ENCODE measurements at places on chromosomes 5 and 9.
A peak's percentile ranks its signal among the peaks of the same experiment; 100 is the strongest.

GRCh38 chr5:60362158-60362557 is 337.8 kb downstream of the DEPDC1B start:
- DNase-seq = no peak

GRCh38 chr9:98185021-98185567 is 7.3 kb downstream of the CORO2A start:
- no peak for DNase-seq

DNA sequence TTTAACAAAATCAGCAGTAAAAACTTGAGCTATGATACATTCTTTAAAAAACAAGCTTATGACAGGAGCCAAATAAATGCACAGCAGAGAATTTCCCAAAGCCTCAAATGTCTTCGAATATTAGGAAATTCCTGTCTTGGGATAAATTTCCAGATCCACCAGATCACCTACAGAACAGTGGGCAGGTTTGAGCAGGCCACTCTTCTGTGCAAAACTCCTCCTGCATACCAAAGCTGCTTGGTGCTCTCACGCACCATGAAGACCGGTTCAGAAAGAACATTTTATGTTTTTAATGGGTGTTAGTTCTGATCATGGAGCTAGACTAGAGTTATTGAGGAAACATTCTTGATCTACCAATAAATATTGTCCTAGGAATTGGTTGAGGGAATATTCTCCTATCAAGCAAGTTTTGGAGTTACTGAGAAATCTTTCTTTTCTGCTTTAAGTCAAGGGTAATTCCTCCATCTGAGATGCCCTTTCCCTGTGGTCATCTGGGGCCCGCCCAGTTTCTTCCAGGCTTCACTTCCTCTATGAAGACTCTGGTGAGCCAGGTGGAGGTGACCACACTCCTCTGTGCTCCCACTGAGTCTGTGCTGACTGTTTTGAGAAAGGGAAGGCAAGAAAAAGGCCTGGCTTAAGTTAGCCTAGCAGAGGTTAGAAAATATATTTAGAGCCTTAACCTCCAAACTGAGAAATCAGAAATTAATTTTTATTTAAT is 17.9 kb downstream of the TNFSF15 start:
- no peak for DNase-seq

- DNase-seq = no peak
Measured at GRCh38 chr9:382383-382782, 167.7 kb downstream of the DOCK8 start.

DNA sequence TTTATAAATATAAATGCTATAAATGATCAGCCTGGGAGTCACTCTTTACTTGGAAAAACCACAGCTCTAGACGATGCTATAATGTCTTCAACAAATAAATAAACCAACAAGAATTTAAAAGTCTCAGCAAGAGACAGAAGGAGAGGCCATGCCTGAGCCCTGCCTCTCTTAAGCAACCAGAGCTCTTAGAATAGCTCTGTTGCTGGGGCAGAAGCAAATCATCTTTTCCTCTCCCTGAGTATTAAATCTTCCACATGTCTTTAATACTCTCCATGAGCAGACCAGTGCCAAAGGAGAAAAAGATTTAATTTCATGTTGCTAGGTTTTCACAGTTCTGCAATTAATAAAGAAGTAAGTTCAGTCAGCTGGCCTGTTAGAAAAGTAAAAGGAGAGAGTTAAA is 408.0 kb upstream of the SLC30A5 start:
- DNase-seq = no peak

DNA sequence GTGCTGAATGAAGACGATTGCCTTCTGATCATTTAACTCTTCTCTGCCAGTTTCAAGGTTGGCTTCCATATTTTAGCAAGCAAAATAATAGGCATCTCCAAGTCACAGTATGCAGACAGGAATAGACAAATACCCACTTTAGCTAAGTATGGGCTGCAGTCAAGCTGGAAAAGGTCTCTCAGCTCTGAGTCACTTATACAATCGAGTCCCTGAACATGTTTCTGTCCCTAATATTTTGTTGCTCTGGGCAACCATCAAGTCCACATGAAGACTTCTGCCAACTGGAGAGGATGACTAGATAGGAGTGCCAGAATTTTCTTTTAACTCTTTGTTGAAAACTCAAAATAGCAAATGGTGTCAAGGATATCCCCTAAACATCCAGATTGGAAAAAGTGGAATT is 575.3 kb downstream of the RAB3C start:
- no peak for DNase-seq

GRCh38 chr9:114416290-114416689 is 28.5 kb upstream of the AKNA start:
- DNase-seq = no peak

- DNase-seq = no peak
Measured at GRCh38 chr5:179343719-179344430, 1.4 kb downstream of the ADAMTS2 start.

- DNase-seq = no peak
Measured at GRCh38 chr5:1062761-1063568, 48.9 kb downstream of the SLC12A7 start.

DNA sequence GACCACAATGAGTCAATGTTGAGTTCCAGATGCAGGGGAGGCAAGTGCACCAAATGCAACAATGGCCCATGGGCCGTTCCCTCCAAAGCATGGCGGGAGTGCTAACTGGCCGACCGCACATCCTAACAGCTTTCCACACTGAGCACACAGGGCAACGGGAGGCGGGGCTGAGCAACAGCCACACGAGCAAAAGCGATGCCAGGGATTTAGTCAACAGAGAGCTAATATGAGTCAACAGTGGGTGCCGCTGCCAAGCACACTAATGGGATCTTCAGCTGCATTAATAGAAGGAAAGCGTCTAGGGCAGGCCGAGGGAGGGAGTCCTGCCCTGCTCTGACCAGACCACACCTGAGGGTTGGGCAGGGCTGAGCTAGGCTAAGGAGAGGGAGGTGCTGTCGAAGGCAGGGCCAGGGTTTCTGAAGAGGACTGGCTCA is 4.6 kb downstream of the EPB41L4B start:
- peak; percentile 47 for DNase-seq

DNA sequence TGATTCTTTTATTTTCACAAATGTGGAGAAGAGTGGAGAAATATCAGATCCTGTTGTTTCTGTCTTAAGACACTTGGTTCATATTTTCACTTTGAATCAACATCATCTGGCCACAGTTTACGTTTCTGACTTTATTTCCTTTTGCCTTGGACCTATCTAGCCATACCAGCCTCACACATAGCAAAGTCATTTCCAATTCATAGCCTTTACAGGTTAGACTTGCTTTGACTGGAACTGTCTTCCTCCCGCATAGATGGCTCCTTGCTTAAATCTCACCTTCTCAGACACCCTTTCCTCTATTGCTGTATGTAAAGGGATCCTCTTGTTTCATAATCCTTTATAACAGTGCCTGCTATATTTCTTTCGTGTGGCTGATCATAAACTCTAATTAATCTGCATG is 297.8 kb downstream of the SH3GL2 start:
- DNase-seq = no peak

- no peak for DNase-seq
Measured at GRCh38 chr9:95927271-95928004, 51.9 kb downstream of the ERCC6L2 start.

- DNase-seq = no peak
Measured at GRCh38 chr5:136080113-136080482, 51.3 kb downstream of the TGFBI start.

DNA sequence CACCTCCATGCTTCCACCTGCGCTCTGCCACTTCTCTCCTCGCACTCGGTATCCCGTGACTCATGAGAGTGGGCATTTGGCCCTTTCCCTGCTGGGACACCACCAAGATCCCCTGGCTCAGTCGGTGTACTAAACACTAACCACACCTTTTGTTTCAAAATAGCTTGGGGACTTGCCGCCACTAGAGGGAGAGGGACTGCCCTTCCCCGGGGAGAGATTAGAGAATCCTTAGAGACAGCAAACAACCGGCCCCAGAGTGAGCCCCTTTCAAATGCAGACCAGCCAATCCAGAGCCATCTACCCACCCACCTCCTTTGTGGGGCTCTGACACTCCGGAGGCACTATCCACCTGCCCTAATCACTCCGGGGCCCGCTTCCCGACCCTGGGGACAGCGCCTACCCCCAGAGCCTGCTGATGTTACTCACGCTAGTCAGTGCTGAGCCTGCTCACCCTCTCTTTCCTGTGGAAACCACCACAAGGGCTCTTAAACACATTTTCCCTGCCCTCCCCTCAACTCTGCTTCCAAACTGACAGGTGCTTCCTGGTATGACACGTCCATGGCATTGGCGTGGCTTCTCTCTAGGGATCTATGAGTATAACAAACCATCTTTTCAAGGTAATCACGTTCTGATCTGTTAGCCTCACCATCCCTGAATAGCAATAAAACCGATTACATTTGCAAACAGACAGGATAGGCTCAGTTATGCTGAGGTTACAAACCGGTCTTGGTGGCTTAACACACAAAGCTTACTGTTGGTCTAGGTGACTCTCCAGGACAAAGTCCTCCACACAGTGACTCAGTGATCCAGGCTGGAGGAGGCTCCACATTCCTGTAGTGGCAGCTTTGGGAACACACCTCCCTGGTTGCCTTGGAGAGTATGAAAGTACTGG is 180.1 kb upstream of the MVB12B start:
- no peak for DNase-seq

- no peak for DNase-seq
Measured at GRCh38 chr9:104997536-104997935, 69.6 kb upstream of the ABCA1 start.

- DNase-seq = no peak
Measured at GRCh38 chr5:74322944-74323343, 317.6 kb downstream of the ENC1 start.

- DNase-seq = peak; percentile 27
Measured at GRCh38 chr5:56164376-56164775, 68.8 kb downstream of the ANKRD55 start.

DNA sequence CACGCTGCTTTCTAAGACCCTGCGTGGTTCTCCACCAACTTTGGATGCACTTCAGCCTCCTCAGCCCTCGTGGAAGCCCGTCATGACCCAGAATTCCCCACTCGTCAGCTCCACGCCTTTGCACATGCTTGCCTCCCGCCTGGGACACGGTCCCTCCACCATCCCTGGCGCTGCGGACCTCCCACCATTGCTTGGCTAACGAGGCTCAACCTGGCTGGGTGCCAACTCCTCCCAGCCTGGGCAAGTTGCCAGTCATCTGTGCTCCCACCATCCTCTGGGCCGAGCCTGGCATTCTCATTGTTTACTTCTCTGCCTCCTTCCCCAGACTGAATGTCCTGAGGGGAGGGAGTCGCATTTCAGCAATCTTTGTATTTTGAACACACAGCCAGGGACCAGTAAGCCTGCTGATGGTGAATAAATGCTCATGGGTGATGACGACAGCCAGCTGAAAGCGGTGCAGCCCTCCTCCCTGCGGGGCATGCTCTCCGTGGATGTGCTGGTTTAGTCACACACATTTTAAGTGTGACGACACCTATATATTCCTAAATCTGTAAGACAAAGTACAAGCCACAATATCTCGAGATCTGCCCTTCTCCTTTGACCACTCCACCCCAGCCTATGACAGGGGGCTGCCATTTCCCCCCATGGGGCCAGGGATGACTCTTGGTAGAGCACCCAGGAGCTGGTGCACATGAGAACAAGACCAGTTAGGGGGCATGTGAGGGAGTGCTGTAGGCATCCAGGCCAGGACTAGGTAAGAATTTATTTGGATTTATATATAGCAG is 37.6 kb downstream of the ANKRD33B start:
- peak; percentile 89 for DNase-seq

DNA sequence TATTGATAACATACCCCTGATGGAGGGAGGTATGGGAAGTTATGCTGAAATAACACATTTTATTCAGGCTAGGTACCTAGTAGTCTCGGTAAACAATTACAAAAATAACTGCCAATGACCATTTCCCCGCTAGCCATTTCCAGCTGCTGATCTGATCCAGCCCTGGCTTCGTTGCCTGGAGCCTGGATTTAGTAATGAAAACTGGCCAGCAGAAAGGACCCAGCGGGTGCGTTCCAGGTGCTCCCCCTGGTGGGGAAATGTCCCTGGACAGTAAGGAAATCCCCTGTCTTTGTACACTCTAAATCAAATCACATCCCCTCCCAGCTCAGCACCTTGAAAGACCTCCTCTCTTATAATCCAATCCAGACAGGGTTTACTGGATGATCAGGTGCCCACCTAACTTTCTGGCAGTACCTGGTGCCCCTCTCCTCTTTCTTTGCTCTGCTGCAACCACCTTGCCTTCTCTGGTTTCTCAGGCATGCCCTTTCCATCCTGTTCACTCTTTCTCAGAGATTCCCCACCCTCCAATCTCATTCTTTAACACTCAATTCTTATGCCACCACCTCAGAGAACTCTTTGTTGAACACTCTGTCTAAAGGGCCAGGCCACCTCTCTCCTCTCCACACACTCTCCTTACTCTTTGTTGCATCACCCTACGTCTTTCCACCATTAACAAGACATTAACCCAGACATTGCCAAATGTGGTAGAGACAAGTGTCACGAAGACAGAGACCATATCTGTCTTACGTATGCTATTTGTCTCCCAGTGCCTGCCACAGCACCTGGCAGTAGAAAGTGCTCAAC is 50.1 kb upstream of the SMAD5 start:
- DNase-seq = no peak

DNA sequence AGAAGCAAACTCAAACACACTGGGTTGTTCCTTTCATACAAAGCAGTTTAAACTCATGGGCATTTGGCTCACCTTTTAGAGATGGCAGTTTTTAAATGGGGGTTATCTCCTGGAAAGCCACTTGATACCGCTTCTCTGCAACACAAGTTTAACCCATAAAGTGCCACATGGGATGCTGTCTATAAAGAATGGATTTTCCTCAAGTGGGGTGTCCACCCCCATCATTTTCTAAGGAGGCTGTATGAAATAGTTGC is 528 bp upstream of the TRPM3 start:
- no peak for DNase-seq
